GM06990 (cell line): ENCODE measurements at places on chromosomes 16 and 17.

DNA sequence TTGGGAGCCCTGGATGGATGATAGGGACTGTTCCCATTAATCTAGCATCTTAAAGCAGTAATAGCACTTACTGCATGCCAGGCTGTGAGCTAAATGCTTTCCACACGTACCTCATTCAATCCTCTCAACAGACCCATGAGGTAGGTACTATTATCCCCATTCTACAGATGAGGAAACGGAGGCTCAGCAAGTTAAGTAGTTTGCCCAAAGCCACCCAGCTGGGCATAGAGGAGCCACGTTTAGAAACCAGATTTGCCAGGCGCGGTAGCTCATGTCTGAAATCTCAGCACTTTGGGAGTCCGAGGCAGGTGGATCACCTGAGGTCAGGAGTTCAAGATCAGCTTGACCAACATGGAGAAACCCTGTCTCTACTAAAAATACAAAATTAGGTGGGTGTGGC, 2.0 kb upstream of the RAI1 start:
- DNase-seq = no peak

DNA sequence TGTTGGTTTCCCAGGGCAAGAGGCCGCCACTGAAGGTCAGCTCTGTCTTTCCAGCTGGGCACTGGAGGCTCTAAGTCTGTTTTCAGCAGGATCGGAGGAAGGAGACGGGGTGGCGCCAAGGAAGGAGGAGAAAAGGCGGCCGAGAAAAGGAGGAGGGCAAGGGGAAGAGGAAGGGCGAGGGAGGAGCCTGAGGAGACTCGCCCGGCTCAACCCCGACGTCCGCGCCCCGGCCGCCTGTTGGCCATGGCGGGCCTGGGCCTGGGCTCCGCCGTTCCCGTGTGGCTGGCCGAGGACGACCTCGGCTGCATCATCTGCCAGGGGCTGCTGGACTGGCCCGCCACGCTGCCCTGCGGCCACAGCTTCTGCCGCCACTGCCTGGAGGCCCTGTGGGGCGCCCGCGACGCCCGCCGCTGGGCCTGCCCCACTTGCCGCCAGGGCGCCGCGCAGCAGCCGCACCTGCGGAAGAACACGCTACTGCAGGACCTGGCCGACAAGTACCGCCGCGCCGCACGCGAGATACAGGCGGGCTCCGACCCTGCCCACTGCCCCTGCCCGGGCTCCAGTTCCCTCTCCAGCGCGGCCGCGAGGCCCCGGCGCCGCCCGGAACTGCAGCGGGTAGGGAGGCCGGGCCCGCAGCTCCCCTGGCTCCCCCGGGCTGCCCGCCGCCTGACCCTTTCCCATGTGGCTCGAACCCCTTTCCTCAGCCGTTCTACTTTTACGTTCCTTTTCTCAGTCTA, at the start of gene RNF135:
Gene RNF135 (plus strand): TSS at position 209 of the 737 bp plus-strand sequence. CDS start 35 bp downstream, at position 244.
- peak; percentile 86 for DNase-seq

GRCh38 chr17:46821482-46822387, 3.2 kb upstream of the WNT3 start:
- no peak for DNase-seq

DNA sequence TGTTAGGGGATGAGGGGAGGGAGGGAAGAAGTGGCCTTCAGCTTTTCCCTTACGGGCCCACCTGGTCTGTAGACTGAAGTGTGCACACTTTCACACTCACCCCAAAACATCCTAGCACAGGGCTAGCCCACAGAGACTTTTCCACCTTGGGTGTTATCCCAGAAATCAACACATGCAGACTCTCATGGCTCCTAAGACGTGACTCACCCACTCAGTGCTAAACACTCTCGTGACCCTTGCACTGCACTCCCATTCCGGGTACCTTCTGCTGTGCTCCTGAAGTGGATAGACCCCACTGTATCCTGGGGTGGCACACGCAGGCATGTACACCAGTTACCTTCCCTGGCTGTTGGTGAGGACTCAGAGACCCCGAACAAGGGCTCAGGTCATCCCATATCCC, 23.0 kb upstream of the ABCC3 start:
- DNase-seq = no peak

- DNase-seq = no peak
These were observed 29.8 kb downstream of the ZC3H18 start for GRCh38 chr16:88599825-88600538.

- DNase-seq = no peak
These were observed 41.9 kb upstream of the ATP2A3 start for GRCh38 chr17:4006165-4006589.

DNA sequence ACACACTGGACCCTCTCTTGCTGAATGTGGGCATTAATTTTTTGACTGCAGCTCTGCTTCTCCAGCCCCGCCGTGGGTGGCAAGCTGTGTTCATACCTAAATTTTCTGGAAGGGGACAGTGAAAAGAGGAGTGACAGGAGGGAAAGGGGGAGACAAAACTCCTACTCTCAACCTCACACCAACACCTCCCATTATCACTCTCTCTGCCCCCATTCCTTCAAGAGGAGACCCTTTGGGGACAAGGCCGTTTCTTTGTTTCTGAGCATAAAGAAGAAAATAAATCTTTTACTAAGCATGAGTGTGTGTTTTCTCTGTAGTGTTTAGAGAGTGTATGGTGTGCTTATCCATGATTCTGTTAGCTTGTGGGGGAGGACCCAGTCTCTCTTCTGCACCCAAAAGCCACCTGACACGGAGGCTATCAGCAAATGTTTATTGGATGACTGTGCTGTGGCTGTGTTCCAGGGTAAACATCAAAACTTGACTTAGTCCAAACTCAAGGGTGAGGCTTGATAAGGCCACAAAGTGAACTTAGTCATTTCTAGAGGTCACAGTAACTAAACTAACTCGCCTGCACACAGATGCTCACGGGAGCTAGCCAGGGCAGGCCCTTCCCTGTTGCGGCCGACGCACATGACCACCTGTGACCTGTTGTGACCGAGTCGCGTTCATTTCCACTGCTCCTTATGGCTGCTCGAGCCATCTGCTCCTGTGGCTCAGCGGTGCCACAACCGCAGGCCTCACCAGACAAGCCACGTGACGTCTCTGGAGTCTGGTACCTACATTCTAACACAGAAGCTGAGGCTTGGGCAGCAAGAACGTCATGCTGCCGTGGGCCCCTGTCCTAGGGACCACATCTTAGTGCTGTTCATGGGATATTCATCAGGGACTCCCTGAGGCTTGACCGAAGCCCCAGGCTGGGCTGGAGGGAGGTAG, 9.8 kb upstream of the MED11 start:
- DNase-seq = peak; percentile 44

DNA sequence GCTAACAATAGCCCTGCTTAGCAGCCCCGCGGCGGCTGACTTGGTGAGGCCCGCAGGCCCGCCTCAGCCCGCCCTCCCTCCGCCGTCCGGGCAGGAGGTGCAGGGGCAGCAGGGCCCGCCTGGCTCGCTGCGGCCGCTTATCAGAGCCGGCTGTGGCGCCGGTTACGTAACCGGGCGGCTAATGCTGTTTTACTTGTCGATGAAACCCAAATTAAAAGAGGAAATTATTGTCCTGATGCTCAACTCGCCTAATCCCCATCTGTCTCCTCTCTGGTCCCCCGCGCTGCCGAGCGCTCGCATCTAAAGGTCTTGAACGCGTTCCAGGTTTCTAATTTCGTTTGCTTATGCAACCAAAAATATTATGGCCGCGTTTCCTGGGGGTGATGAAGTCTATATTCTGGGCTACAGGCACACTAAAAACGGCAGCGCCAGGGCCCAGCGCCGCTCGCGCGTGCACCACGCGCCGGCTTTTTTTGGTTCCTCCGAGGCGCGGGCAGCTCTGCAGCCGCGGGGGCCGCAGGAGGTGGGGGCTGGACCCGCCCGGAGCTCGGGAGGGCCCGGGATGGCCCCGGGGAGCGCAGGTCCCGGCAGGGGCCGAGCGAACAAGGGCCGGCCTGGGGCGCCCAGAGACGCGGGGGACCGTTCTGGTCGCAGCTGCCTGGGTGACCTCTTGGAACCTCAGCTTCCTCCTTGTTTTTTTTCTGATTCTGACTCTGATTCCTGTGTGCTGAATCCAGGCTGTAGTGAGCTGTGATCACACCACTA, 65.2 kb upstream of the TOB1 start:
- peak; percentile 75 for DNase-seq

DNA sequence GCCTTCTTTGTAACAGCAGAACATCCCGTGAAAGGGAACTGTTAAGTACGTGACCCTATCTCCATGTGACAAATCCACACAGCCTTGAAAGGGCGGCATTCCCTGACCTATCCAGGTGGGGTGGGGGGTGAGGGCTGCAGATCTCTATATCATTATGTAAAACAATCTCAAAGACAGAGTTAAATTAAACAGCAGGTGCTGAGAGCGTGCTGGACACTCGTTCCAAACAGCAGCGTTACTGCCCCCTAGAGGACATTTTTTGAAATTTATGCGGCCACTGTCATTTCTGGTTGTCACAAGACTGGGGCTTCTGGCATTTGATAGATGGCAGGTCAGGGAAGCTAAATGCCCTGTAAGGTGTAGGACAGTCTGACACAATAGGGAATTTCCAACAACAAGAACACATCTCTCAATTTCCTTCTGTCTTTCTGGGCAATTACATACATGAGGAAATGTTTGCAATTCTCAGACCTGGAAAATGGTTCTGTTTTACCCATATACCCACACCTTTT, 6.7 kb upstream of the SLC25A39 start:
- DNase-seq = peak; percentile 57

DNA sequence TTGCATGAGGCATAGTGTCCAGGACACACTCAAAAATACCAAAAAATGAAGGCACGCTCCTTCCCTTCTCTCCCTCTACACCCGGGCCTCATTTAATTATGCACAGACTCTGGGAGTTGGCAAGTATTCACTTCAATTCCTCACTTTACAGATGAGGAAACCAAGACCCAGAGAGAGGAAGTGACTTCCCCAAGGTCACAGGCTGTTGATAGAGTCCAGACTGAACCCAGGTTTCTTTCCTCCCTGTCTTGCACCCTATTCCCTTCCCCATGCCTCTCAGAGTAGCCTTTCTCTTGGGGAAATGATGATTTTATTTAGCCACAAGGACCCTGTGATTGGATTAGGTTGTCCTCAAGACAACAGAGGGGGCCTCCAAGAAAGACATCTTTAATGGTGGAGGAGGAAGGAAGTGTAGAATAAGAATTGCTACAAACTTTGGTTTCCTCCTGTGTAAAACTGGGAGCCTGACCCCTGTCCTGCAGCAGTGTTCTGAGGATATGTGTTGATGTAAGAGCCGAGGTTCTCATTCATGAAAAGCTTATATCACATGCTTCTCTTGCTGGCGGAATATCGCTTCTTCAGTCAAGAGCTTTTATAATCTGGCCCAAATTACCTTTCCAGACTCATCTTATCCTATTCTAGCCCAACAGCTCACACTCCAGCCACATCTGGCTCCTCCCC, 48.8 kb upstream of the SIAH1 start:
- no peak for DNase-seq

DNA sequence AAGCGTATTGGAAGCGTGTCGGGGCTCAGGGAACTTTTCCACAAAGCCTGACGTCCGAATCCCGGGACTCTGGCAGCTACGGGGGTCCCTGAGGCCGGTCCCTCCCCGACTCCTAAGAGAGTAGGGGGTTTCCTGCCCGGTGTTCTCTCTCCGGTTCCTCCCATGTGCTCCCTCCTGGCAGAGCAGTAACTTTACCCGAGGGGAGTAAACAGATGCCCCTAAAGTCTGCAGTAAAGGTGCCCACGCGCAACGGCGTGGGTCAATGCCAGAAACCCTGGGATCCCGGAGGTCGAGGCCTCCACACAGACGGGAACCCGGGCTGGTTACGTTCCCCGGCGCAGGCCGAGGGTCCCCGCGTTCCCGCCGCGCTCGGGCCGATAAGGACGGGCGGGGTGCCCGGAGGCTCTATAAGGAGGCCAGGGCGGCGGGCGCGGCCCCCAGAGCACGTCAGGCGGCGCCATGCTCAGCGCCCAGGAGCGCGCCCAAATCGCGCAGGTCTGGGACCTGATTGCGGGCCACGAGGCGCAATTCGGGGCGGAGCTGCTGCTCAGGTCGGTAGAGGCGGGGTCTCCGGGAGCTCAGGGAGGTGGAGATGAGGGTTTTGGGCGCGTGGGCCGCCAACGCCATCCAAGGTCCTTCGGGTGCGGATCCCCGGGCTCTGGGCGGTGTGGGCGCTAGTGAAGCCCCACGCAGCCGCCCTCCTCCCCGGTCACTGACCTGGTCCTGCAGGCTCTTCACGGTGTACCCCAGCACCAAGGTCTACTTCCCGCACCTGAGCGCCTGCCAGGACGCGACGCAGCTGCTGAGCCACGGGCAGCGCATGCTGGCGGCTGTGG, at the start of gene HBM:
Gene HBM (plus strand): TSS at position 440 of the 836 bp plus-strand sequence. CDS start 20 bp downstream, at position 460.
- DNase-seq = no peak

GRCh38 chr17:50274142-50274896, at the start of gene TMEM92:
Gene TMEM92, plus strand, starts transcription at chr17:50274466. Its CDS starts 36 bp downstream, at chr17:50274502.
- DNase-seq = no peak

DNA sequence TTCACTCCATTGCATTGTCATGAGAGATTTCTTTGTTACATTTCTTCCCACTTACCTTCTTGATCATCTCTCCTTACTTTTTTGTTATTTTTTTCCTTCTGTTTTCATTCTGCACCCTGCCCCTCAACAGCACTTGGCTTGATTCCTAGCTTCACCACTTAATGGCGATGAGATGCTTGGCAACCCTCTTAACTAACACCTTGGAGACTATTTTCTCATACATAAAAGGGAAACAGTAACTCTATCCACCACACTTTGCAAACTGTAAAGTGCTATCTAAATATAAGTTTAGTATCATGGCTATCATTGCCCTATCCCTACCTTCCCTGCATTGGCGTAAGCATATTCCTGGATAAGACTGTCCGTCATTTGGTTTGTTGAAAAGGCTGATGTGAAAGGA, 177.3 kb downstream of the SHISA6 start:
- DNase-seq = no peak

GRCh38 chr17:68613739-68614298, 12.7 kb upstream of the FAM20A start:
- DNase-seq = peak; percentile 20

DNA sequence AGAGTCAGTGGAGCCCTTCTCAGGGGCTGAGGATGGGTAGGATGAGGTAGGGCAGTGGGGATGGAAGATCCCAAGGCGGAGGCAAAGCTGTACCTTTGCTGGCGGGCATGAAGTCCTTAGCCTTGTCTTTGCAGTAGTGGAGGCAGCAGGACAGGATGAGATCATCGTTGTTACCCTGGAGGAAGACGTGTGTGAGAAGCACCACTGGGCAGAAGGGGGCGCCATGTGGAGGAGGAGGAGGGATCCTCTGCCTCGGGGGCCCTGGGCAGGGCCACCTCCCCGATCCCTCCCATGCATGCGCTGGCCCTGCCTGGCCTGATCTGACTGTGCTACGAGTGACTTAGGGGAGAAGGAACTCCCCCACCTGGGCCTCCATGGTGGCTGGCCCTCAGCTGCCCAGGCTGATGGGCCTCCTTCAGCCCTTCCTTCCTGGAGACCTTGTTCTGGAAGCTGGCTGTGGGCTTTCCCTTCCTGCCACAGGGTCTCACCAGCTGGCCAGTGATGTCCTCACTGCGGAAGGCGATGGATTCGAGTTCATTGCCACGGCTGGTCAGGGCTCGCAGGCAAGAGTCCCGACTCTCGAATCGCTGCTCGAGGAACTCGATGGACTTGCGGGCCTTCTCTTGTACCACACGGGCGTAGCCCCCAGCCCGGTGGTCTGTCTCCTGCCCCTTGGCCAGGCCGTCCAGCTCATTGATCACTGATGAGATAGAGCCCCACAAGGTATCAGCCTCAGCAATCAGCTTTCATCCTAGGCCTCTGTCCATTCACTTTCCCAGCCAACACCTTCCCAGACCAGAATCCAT, 10.3 kb downstream of the HIC1 start:
- DNase-seq = no peak
